ENCODE measurements at places on chromosomes 13 and 19.

GRCh38 chr13:106373304-106373988 lies 162.0 kb downstream of the EFNB2 start:
- no peak for DNase-seq

GRCh38 chr19:5149932-5150901 lies 181.3 kb downstream of the KDM4B start:
- no peak for DNase-seq

- DNase-seq = no peak
Observed at GRCh38 chr13:62130062-62130970, 714.7 kb upstream of the PCDH20 start.

- no peak for DNase-seq
Observed at GRCh38 chr13:75647126-75647784, 11.1 kb downstream of the LMO7 start.

GRCh38 chr13:111644750-111645149 lies 324.3 kb downstream of the TEX29 start:
- DNase-seq = no peak

GRCh38 chr13:38637576-38637975 lies 49.3 kb upstream of the FREM2 start:
- DNase-seq = no peak

GRCh38 chr13:65913173-65913572 lies 1317.0 kb downstream of the PCDH9 start:
- DNase-seq = no peak

DNA sequence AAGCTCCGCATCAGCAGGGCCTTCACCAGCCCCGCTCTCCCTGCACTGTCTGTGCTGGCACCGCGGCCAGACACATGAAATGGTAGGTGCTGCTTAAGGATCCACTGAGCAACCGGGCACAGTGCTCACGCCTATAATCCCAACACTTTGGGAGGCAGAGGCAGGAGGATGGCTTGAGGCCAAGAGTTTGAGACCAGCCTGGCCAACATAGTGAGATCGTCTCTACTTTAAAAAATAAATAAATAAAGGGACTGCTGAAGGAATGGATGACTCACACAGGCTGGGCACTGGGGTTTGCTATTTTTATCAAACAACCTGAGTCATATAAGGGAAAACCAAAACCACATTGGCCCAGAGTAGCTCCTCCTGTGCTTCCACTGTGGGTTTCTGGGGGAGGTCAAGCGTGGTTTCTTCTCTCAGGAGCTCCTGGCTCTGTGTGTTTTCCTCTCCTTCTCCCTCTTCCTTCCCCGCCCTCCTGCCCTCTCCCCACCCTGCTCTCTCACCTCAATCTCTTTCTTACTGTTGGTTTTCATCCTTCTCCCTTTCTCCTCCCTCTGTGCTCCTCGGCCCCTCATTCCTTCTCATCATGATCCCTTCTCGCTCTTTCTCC lies 21.3 kb downstream of the VRK3 start:
- DNase-seq = peak; percentile 77

GRCh38 chr19:10074153-10074552 lies 12.0 kb upstream of the SHFL start:
- no peak for DNase-seq

GRCh38 chr19:53903055-53903680 lies 5.9 kb upstream of the CACNG7 start:
- DNase-seq = no peak

- no peak for DNase-seq
Observed at GRCh38 chr19:19817357-19817756, 4.2 kb downstream of the ZNF506 start.
